ENCODE measurements at places on chromosomes 1 and 21. TPM values are rescaled to one million over a fixed set of nuclear protein-coding genes. Genes with fewer than 3 reads are reported as not detected.

The TPR gene
- 132 TPM for total RNA-seq

The SPATA46 gene
- total RNA-seq = not detected

The RHBDL2 gene
- total RNA-seq = 7.8 TPM

The OR2L8 gene
- total RNA-seq = not detected

The TCHH gene
- total RNA-seq = not detected

The CYP4A22 gene
- 1.7 TPM for total RNA-seq

The PRAMEF8 gene
- not detected for total RNA-seq

The ARHGEF16 gene
- 13.8 TPM for total RNA-seq

The ADAMTS4 gene
- total RNA-seq = 9.9 TPM

The PCAT6 gene
- 3.8 TPM for total RNA-seq

The FCER1G gene
- total RNA-seq = 194 TPM

The PTAFR gene
- 11.0 TPM for total RNA-seq

The CFAP107 gene
- 5.2 TPM for total RNA-seq

The PLA2G2F gene
- total RNA-seq = not detected

The MRPL9 gene
- 94.3 TPM for total RNA-seq

The LRRC71 gene
- 9.4 TPM for total RNA-seq

The CFAP74 gene
- total RNA-seq = 0.14 TPM
